ENCODE measurements at places on chromosomes 1 and 21. TPM values are rescaled to one million over a fixed set of nuclear protein-coding genes. Genes with fewer than 3 reads are reported as not detected.

Gene RNPEP
- total RNA-seq = 18.7 TPM

Gene EVA1C
- 12.8 TPM for total RNA-seq

Gene CNKSR1
- 1.8 TPM for total RNA-seq

- DNase-seq = no peak
These were observed 195.7 kb upstream of the RAB4A start for GRCh38 chr1:229075217-229075616.

DNA sequence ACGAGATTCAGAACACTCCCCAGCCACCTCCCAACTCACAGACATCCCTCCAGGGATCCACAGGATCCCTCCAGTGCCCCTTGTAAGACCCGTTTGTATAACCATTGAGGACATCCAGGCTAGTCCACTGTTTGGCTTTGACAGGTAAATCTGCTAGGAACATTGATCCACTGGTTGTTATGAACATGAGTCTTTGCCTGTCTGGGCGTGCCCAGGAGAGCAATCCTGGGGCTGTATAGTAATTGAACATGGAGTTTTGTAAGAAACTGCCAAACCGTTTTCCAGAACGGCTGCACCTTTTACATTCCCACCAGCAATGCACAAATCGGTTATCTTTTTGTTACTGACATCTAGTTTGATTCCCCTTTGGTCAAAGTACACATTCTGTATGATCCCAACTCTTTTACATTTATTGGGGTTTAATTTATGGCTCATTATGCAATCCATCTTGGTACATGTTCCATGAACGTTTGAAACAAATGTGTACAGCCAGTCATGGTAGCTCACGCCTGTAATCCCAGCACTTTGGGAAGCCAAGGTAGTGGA is 88.7 kb downstream of the WDR4 start:
- no peak for DNase-seq

- DNase-seq = no peak
These were observed 203.0 kb downstream of the TOMM20 start for GRCh38 chr1:234925440-234926263.

All from Right ventricle myocardium inferior (tissue), 1 donor.